ENCODE measurements at places on chromosomes 2 and 18.

DNA sequence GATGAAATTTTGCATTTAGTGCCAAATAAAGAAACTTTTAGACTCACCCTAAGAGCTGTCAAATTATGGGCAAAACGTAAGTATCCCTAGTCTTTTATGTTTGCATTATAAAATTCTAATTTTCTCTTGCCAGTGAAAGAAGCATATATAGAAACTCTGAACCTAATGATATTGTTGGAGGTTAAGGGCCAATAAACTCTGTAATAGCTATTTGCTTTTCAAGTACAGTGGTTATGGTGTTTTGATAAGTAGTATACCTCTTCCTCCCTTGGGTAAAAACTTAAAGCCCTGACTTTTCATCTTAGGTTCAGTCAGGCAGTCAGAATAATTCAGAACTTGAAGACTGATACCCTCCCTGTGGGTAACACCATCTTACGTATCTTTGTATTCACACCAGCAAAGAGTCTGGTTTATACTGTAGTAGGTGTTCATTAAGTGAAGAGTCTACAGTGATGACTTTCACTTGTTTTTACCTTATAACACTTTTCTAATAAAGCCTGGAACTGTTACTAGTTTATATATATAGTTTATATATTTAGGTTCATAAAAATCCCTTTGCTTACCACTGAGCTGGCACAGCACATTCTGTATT lies 19.1 kb downstream of the PAPOLG start:
- no peak for DNase-seq

- DNase-seq = peak; percentile 35
Measured at GRCh38 chr2:127107622-127107999, 657 bp upstream of the BIN1 start.

- DNase-seq = no peak
Measured at GRCh38 chr2:108853421-108853820, 66.8 kb downstream of the CCDC138 start.

DNA sequence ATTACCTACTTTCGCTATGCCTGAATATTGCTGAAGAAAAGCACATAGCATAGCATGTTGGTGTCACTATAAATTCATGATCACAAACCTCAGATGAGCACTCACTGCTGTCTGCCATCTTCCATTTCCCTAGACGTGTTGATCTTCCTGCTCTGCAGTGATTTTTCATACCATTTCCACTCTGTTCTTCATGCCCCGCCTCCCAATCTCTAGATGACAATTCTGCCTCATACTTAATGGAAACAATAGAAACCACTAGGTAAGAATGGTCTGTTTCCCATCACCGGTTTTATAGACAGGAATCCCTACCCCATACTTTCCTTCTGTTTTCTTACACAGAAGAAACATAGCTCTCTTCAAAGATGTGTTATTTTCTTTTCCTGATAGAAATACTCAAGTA lies 63.8 kb downstream of the PIK3C3 start:
- DNase-seq = no peak

- DNase-seq = no peak
Measured at GRCh38 chr18:62863579-62864001, 148.2 kb downstream of the PHLPP1 start.

GRCh38 chr2:201135386-201135785 lies 19.4 kb downstream of the CFLAR start:
- DNase-seq = no peak

- DNase-seq = no peak
Measured at GRCh38 chr18:31146809-31147208, 15.8 kb downstream of the DSC1 start.

- DNase-seq = no peak
Measured at GRCh38 chr2:19865151-19865550, 36.6 kb downstream of the TTC32 start.

DNA sequence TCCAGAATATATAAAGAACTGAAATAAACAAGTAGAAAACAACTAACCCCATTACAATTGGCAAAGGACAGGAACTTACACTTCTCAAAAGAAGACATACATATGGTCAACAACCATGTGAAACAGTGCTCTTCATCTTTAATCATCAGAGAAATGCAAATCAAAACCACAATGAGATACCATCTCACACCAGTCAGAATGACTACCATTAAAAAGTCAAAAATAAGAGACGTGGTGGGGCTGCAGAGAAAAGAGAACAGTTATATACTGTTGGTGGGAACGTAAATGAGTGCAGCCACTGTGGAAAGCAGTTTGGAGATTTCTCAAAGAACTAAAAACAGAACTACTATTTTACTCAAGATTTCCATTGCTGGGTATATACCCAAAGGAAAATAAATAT lies 1696.3 kb upstream of the TMEFF2 start:
- no peak for DNase-seq

DNA sequence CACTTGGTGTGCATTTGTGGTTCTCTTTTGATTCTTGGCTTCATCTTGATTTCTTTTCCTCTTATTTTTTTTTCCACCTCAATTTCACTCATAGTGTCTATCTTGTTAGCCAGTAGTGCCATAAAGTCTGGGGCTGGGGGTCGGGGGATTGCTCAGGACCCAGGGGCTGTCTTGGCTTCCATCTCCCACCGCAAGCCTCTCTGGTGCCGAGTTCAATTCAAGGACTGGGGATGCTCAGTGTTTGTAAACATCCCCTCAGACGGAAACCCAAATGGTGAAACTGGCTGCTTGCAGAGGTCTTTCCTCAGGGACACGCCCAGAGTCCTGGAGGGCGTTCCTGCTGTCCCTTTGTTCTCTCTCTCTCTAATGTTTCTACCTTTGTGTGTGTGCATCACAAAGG lies 173.3 kb downstream of the TWIST2 start:
- no peak for DNase-seq

GRCh38 chr2:164473021-164473420 lies 148.3 kb downstream of the GRB14 start:
- DNase-seq = no peak

DNA sequence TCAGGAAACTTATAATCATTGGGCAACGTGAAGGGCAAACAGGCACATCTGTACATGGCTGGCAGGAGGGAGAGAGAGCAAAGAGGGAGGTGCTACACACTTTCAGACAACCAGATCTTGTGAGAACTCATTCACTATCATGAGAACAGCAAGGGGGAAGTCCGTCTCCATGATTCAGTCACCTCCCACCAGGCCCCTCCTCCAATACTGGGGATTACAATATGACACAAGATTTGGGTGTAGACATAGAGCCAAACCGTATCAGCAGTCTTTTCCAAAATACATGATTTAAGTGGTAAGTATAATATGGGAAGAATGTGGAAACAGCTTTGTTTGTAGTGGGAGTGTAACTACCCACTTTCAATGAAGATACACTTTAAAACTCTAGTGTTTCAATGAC lies 65.0 kb downstream of the EPB41L5 start:
- no peak for DNase-seq
